ENCODE measurements at places on chromosomes 13 and 19. TPM values are rescaled to one million over a fixed set of nuclear protein-coding genes. Genes with fewer than 3 reads are reported as not detected.

The FFAR3 gene
- total RNA-seq: not detected

The ARGLU1 gene
- total RNA-seq: 181 TPM

The SHISA2 gene
- total RNA-seq: 0.64 TPM

The ALOX5AP gene
- 32.1 TPM for total RNA-seq

The ARID3A gene
- total RNA-seq: 11.1 TPM

The SHISA7 gene
- total RNA-seq: not detected

The CCDC122 gene
- 50.9 TPM for total RNA-seq

- peak; percentile 79 for DNase-seq
- no peaks in the 10 kb centered on the region for H3K36me3 ChIP-seq
- H3K27ac ChIP-seq: peak overlapping the region; percentile 88
- H3K4me3 ChIP-seq: no peak overlapping the region
- H3K27me3 ChIP-seq: no peaks in the 10 kb centered on the region
- H3K4me1 ChIP-seq: no peaks in the 10 kb centered on the region
These were observed 26.5 kb upstream of the HOMER3 start for GRCh38 chr19:18967358-18968146.

- peaks cover 3% of the 10 kb centered on the region for H3K27me3 ChIP-seq
- peaks cover 4% of the 10 kb centered on the region for H3K4me1 ChIP-seq
- peak; percentile 68 for DNase-seq
- no peaks in the 10 kb centered on the region for H3K36me3 ChIP-seq
- H3K4me3 ChIP-seq: peak overlapping the region; percentile 75
- H3K27ac ChIP-seq: peak overlapping the region; percentile 83
These were observed 5.3 kb downstream of the PRR36 start for GRCh38 chr19:7868671-7869452.

GRCh38 chr19:7358102-7358597 lies 9.4 kb downstream of the ARHGEF18 start:
- no peaks in the 10 kb centered on the region for H3K36me3 ChIP-seq
- no peak overlapping the region for H3K4me3 ChIP-seq
- no peaks in the 10 kb centered on the region for H3K27me3 ChIP-seq
- no peak for DNase-seq
- no peaks in the 10 kb centered on the region for H3K4me1 ChIP-seq
- H3K27ac ChIP-seq: no peak overlapping the region

- H3K27ac ChIP-seq: no peak overlapping the region
- H3K27me3 ChIP-seq: no peaks in the 10 kb centered on the region
- DNase-seq: no peak
- no peak overlapping the region for H3K4me3 ChIP-seq
- no peaks in the 10 kb centered on the region for H3K36me3 ChIP-seq
- H3K4me1 ChIP-seq: no peaks in the 10 kb centered on the region
These were observed 579.1 kb downstream of the GPC6 start for GRCh38 chr13:93805736-93806135.

DNA sequence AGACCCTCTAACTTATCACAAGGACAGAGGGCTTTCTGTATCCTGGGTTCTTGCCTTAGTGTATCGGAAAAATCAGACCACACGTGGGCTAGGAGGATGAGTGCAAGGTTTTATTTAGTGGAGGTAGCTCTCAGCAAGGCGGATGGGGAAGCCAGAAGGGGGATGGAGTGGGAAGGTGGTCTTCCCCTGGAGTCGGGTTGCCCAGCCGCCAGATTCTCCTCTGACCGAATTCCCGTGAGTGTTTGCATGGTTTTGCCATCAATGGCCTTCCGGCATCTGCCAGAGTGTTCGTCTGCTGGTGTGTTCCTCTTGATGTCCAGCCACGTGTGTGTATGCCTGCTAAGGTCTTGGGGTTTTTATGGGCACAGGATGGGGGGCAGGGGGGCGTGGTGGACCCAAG lies 1335.1 kb upstream of the SPRY2 start:
- H3K27me3 ChIP-seq: no peaks in the 10 kb centered on the region
- no peak overlapping the region for H3K4me3 ChIP-seq
- no peaks in the 10 kb centered on the region for H3K4me1 ChIP-seq
- no peak overlapping the region for H3K27ac ChIP-seq
- DNase-seq: no peak

DNA sequence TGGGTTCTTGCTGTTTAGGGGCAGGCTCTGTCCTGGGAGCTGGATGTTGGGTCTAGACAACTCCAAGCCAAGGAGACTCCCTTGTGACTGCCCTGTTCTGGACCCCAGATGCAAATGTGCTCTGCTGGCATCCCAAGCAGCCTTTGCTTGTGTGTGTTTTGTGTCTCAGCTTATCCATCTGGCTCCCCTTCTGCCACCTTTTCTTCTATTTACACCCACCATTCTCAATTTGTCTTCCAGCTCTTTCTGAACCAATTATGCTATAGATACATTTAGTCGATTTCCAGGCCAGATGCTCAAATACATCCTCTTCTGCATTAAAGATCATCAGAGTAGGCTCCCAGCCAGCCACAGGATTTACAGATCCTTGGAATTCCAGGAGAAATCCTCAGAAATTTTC lies 115.0 kb upstream of the SLC7A1 start:
- H3K27ac ChIP-seq: no peak overlapping the region
- H3K4me1 ChIP-seq: no peaks in the 10 kb centered on the region
- no peaks in the 10 kb centered on the region for H3K27me3 ChIP-seq
- no peaks in the 10 kb centered on the region for H3K36me3 ChIP-seq

DNA sequence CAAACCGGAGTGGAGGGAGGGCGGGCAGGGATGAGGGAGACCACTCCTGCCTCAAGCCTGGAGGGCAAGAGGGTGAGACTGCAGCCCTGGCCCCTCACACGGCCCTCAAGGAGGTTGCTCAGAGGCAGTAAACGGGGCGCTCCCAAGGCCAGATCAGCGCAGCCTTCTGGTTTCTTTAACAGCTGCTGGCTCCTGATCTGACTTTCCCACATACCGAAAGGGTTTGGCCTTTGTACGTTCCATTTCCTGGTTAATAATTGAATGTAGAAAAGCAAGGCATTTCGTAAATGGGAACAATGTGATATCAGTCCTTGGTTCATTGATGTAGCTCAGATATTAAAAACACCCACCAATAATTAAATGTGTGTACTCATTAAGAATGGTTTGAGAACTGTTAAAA lies 71.5 kb downstream of the GGACT start:
- H3K36me3 ChIP-seq: no peaks in the 10 kb centered on the region
- no peaks in the 10 kb centered on the region for H3K27me3 ChIP-seq
- no peak overlapping the region for H3K27ac ChIP-seq
- H3K4me3 ChIP-seq: no peak overlapping the region
- DNase-seq: no peak

GRCh38 chr13:73110814-73111213 lies 52.0 kb downstream of the KLF5 start:
- no peak overlapping the region for H3K27ac ChIP-seq
- DNase-seq: no peak
- H3K4me1 ChIP-seq: no peaks in the 10 kb centered on the region
- no peaks in the 10 kb centered on the region for H3K36me3 ChIP-seq

DNA sequence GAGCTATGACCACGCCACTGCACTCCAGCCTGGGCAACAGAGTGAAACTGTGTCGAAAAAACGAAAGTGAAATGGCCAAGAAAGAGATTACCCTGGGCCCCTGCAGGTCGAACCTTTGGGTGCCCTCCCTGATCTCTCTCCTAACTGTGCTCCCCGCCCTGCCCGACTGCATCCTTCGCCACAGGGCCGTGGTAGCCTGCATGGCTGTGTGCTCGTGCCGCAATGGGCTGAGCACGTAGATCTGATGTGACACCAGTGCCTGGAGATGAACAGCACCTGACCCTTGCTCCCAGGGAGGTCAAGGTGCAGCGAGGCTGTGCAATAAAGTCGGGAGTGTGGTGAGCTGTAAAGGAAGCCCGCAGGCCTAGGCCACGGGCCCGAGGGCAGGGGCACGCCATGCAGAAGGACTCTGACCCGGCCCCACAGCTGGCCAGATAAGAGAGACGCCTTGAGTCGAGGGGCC lies 60.2 kb downstream of the PEX11G start:
- no peaks in the 10 kb centered on the region for H3K4me1 ChIP-seq
- DNase-seq: no peak
- H3K4me3 ChIP-seq: no peak overlapping the region
- no peaks in the 10 kb centered on the region for H3K27me3 ChIP-seq
- no peaks in the 10 kb centered on the region for H3K36me3 ChIP-seq

GRCh38 chr19:30522341-30522740 lies 150.2 kb downstream of the ZNF536 start:
- H3K27ac ChIP-seq: no peak overlapping the region
- H3K27me3 ChIP-seq: no peaks in the 10 kb centered on the region
- no peaks in the 10 kb centered on the region for H3K36me3 ChIP-seq
- no peak overlapping the region for H3K4me3 ChIP-seq
- DNase-seq: no peak

Measured in breast epithelium (tissue), 4 donors.